ENCODE measurements at places on chromosomes 16 and 17.

- no peak for DNase-seq
Observed at GRCh38 chr16:19771040-19771439, 53.0 kb downstream of the IQCK start.

DNA sequence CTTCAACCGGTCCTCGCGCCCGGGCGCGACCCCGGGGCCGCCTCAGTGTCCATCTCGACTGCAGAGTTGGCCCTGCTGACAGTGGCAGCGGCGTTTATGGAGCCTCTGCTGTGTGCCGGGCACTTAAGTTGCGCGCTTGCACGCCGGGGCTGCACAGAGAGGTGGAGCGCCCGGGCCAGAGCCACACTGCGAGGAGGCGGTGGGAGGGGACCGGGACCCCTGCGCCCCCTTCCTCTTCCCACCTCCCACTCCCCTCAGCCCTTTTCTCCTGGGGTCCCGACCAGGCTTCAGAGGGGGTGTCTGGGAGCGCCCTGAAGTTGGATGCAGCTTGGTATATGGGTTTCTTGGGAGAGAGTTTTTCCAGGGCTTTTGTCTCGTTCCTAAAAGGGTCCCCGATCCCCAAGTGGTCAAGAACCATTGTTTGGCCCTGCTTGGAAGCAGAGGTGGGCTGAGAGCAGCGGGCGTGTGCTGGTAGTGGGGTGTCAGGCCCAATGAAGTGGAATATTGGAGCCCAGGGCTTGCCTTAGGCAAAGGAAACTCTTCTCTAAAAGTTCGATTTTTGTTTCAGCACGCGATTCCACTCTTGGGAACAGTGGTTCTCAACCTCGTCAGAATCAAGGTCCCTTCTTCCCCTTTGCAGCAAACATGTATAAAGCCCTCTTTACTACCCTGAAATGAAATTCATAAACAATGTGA lies 605 bp downstream of the MRTFB start:
- no peak for DNase-seq

DNA sequence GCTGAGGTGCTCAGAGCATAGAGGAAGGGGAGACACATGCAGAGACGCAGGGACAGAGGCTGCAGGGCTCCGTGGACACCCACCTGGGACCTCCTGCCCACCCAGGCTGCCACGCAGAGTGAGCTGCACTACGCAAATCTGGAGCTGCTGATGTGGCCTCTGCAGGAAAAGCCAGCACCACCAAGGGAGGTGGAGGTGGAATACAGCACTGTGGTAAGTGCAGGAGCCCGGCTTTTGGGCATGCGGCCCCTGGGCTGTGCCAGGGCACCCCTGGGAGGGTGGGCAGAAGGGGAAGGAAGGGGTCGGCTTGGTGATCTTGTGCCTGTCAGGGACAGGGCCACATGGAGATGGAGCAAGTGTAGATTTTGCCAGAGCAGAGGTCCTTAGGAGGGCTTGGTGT lies 15.2 kb downstream of the CD300A start:
- DNase-seq = peak; percentile 5

DNA sequence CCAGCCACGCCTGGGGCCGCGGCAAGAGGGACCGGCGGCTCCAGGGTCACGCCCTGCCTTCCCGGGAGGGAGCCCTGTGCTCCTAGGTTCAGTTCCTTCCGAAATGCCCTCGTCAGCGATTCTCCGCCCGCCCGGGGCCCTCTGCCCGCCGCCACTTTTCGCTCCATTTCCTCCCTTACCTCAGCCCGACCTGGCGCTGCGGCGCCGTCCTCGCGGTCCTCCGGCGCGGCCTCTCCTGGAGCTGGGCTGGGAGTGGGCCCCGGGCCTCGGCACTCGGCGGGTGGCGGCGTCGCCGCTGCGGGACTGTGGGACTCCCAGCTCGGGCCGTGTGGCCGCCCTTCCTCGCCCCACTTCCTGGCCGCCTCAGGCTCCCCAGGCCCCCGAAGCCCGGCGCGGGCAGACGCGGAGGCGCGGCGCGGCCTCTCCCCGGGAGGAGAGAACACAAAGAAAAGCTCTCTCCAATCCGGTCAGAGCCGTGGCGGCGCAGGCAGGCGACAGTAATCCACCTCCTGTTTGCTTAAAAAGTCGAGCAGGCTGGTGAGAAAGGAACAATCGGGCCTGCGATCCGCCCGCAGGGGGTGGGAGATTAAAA lies 1.6 kb downstream of the BAHCC1 start:
- DNase-seq = no peak

DNA sequence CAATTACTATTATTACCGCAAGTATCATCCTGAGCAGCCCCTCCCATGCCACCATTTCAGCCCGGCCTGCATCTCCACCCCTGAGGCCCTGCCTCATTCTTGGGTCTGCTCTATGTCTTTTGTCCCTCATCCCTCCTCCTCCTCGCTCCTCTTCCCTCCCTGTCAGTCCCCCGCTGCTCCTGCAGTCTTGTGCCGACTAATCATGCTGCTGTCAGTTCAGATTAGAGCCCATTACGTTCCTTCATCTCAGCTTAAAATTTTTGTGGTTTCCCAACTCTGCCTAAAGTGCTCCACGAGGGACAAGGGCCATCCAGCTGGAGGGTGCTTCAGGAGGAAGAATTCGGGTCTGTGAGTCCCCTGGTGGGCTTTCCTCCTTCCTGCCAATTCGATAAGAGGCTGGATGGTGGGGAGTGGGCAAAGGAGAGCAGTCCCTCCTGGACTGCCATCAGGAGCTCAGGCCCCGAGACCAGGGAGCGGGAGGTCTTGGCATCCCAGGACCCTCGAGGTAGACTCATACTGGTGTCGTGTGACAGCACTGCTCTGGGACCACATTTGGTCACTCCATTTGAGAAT lies 32.9 kb upstream of the GOSR2 start:
- DNase-seq = no peak

GRCh38 chr17:64974750-64975317 lies 55.6 kb upstream of the LRRC37A3 start:
- no peak for DNase-seq

GRCh38 chr16:70725912-70726828 lies 40.3 kb upstream of the MTSS2 start:
- no peak for DNase-seq

DNA sequence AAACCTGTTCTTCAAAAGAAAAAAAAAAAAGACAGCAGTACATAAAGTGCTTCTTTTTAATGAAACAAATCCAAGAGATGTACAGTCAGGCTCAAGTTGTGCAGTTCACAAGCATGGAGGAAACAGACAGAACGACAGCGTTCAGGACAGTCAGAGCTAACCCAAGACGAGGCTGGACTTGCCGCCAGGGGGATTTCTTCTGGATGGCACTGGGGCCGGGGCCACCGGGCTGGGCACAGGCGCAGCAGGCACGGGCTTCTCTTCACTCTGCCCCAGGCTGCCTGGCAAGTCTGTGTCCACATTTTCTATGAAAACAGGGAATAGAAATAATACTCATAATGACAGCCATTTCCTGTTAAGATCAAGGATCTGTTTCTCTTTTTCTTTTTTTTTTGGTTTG lies 4.4 kb upstream of the NT5C start:
- DNase-seq = no peak

- no peak for DNase-seq
Observed at GRCh38 chr16:1037394-1038257, 34.9 kb upstream of the SSTR5 start.

DNA sequence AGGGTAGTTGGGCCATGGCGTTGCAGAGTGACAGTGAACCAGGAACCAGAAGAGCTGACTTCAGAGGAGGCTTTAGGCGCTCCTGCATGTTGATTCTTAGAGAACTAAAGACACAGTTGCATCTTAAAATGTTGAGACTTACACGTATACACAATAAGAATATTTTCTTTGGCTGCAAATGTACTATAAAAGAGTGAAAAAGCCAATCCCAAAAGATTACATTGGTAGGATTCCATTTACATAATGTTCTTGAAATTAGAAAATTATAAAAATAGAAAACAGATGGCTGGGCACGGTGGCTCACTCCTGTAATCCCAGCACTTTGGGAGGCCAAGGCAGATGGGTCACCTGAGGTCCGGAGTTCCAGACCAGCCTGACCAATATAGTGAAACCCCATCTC lies 738.8 kb downstream of the WWOX start:
- no peak for DNase-seq

- DNase-seq = peak; percentile 47
Observed at GRCh38 chr17:40648384-40648968, 858 bp upstream of the SMARCE1 start.

DNA sequence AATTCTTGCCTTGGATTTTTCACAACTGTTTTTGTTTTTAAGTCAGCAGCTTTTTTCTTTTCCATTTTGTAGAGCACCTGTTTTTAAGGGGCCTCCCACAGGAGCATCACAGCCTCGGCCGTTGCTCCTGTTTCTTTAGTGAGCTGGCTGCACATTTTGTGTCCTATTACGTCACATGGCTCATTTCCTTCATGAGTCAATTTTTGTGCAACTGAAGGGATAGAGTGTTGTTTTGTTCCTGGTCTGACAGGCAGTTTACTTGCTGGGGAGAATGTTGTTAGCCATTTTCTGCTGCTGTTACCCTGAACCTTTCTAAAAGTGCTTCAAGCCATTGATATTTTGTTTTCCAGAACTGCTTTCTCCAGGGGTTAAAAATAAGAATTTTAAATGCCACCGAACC lies 45.0 kb upstream of the CRISPLD2 start:
- no peak for DNase-seq

- DNase-seq = no peak
Observed at GRCh38 chr16:35184356-35184870, 1725.0 kb downstream of the TP53TG3F start.

GRCh38 chr17:39963829-39964228 lies 1.0 kb downstream of the GSDMA start:
- DNase-seq = no peak

DNA sequence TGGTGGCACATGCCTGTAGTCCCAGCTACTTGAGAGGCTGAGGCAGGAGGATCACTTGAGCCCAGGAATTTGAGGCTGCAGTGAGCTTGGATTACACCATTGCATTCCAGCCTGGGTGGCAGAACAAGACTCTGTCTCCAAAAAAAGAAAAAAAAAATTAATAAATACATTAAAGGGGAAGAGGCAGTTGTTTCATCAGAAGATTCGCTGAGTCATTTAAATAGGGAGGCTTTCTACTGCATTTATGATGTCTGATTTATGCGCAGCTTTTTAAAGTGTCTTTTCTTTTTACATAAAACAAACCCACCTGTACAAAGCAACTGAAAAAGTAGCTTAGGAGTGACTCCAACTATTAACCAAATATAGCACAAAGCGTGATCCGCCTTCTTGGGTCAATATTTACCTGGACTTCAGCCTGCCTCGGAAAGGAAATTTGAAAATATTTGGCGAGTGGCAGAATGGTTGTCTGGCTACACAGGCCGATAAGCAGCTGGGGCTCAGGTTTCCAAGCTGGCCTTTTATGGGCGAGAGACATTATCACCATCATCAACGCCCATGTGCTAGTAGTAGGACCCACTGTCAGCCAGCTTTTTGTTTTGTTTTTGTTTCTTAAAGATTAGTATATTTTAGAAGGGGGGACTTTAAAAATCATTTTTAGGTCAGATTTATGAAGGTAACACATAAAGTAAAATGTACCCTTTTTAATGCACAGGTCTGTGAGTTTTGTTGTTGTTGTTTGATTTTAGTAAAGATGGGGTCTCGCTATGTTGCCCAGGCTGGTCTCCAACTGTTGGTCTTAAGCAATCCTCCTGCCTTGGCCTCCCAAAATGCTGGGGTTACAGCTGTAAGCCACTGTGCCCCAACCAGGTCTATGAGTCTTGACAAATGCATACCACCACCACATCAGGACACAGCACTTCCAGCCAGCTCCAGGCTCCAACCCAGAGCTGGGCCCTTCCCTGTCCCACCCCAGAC lies 42.5 kb upstream of the RASD1 start:
- DNase-seq = peak; percentile 43

DNA sequence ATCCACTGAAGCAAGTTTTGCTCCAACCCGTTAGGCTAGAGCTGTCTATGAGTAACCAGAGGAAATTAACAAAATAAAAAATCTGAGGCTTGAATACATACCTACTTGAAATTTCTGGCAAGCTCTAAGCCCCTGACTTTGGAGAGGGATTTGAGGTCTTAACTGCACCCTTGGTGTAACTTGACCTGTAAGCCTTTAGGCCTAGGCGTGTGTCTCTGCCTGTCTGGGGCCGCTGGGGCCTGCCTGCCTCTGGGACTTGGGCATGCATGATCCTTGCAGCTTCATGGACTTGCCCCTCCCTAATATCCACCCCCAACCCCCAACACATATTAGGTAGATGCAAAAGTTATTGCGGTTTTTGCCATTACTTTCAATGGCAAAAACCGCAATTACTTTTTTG lies 3.7 kb upstream of the CDC42EP4 start:
- no peak for DNase-seq

DNA sequence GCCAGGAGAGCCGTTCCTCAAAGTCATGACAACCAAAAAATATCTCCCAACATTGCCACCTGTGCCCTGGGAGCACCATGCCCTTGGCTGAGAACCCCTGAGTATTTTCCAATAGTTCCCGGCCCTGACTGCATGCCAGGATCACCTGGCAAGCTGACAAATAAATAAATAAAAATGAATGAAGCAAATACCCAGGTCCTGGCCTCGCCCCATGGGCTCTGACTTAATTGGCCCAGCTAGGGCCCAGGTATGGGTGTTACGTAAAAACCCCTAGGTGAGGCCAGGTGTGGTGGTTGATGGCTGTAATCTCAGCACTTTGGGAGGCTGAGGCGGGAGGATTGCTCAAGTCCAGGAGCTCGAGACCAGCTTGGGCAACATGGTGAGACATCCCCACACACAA lies 2.7 kb upstream of the C16orf74 start:
- DNase-seq = no peak

- peak; percentile 88 for DNase-seq
Observed at GRCh38 chr16:77236063-77236511, 36.9 kb downstream of the SYCE1L start.

DNA sequence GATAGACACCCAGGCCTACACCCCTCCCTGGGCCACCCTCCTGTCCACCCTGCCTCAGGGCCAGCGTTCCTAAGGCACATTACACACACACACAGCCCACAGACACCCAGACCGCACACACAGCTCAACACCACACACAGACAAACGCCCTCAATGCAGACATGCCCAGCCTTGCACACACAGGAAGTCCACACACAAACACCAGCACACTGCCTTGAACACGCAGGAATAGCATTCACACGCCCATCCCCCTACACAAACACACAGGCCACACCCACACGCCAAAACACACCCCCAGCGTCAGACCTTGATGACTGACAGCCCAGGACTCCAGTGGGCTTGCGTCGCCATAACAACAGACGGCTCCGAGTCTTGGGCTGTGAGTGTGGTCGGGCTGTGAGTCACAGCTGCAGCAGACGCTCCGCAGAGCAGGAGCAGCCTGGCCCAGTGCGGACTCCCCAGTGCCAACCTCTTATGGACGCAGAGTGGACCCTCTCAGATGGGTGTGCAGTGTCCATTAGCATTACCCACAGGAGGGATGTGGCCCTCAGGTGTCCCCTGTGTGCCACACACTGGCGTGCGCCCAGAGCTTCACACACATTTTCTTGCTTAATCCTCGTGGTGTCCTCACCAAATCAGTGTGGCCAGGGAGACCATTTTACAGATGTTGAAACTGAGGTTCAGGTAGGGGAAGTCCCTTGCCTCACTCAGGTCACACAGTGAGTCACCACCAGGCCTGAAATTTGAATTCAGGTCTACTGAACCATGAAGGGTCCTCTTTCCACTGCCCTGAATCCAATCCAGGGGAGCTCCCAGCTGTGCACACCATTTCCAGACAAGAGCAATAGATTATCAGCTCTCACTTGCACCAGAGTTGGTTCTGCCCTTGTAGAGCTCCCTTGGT lies 17.8 kb upstream of the RAI1 start:
- peak; percentile 88 for DNase-seq

- DNase-seq = peak; percentile 82
Observed at GRCh38 chr17:32659419-32659842, 172.6 kb downstream of the CDK5R1 start.

Measured in iPS-NIHi11 (cell line).